ENCODE measurements at places on chromosomes 1 and 21. TPM values are rescaled to one million over a fixed set of nuclear protein-coding genes. Genes with fewer than 3 reads are reported as not detected.

MORN1 gene
- polyA plus RNA-seq, result 13.8 TPM

MANEAL gene
- polyA plus RNA-seq, result 4.9 TPM

OR2T29 gene
- polyA plus RNA-seq, result not detected

NLRP3 gene
- polyA plus RNA-seq, result 0.94 TPM

ACKR1 gene
- polyA plus RNA-seq, result not detected

S100A7 gene
- polyA plus RNA-seq, result not detected

NUDT17 gene
- polyA plus RNA-seq, result 9.1 TPM

KRTAP12-3 gene
- not detected for polyA plus RNA-seq

DNA sequence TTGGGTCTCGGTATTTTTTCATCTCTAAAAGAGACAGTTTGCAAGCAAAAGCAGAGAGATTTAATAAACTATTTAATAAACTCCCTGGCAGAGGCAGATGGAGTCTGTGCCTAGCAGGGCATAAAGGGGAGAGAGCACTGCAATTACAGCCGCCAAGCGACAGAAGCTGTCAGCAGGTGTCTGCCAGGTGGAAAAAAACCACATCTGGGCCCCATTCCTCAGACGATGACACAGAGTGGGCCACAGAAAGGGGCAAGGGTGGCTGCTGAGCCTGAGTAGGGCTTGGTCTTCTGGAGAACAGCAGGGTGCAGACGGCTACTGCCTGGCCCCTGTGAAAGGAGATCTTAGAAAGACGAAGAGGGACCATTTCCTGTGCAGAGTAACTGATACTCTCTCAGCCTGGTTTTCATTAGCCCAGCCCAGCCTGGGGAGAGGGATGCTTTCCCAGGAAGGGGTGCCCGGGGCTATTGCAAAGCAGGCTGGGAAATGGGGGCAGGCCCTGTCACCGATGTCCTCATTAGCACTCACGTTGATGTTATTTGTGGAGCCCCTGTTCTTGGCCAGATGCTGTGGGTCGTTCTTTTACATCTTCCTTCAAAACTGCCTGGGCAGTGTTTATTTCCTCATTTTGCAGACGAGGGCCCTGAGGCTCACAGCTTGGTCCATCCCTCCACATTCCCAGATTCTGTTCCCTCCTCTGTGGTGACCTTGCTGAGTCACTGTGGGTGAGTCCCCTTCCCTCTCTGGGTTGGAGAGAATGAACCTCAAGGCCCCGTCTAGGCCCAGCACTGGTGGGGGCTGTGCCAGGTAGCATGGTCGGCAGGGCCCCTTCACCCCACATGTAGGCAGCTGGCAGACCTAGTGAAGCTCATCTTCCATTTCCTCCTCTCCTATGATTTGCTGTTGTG lies 472.7 kb downstream of the PTPRU start:
- DNase-seq, result no peak

DNA sequence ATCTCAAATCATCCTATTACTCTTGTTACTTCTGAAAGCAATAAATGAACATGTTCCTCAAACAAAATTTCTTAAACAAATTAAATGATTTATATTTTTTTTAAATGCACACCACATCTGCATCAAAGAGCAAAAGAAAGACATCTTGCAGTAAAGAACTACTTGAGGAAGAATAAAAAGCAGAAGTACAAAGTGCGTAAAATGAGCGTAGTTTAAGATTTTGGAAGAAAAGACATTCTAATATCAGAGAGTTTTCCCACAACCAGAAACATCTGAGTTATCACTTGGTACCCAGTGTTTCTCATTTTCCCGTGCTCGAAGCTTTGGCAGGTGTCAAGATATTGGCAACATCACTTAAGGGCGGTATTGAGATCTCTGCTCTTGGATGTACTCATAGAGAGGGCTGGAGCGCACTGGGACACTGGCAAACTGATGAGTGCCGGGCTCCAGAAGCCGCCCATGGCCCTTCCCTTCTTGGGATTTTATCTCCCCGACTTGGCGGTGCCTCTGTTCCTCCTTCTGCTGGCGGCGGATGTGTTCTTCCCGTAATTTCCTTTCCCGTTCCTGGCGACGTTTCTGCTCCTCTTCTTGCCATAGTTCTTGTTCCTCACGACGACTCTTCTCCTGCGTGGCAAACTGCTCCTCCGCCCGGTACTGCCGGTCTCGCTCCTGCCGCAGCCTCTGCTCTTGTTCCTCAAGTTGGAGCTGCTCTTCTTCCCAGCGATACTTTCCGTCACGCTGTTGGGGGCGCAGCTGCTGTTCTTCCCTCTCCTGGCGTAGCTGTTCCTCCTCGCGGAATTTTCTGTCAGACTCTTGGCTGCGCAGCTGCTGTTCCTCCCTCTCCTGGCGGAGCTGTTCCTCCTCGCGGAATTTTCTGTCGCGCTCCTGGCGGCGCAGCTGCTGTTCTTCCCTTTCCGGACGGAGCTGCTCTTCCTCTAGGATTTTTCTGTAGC lies 7.9 kb downstream of the TCHH start:
- DNase-seq, result no peak

DNA sequence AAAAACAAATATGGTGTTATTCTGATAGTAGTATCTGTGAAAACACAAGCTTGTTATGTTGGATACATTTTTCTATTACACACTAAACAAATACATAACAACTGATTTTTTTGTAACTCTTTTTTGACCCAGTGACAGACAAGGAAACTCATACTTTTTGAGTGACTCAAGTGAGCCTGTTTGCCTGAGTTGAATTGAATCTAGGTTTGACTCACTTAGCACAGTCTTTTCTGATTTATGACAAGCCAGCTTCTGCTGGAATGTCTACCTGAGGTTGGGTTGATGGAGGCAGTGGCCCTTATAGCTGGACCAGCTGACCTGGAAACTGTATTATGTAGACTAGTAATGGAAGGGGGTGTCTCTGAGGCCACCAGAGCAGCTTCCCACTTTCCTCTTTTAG lies 4.2 kb upstream of the CLCA4 start:
- DNase-seq, result no peak

GRCh38 chr1:97489834-97490233 lies 431.0 kb downstream of the DPYD start:
- no peak for DNase-seq

- no peak for DNase-seq
Observed at GRCh38 chr21:36636439-36636838, 62.5 kb upstream of the SIM2 start.

- no peak for DNase-seq
Observed at GRCh38 chr21:34065027-34065426, 8.4 kb upstream of the MRPS6 start.

DNA sequence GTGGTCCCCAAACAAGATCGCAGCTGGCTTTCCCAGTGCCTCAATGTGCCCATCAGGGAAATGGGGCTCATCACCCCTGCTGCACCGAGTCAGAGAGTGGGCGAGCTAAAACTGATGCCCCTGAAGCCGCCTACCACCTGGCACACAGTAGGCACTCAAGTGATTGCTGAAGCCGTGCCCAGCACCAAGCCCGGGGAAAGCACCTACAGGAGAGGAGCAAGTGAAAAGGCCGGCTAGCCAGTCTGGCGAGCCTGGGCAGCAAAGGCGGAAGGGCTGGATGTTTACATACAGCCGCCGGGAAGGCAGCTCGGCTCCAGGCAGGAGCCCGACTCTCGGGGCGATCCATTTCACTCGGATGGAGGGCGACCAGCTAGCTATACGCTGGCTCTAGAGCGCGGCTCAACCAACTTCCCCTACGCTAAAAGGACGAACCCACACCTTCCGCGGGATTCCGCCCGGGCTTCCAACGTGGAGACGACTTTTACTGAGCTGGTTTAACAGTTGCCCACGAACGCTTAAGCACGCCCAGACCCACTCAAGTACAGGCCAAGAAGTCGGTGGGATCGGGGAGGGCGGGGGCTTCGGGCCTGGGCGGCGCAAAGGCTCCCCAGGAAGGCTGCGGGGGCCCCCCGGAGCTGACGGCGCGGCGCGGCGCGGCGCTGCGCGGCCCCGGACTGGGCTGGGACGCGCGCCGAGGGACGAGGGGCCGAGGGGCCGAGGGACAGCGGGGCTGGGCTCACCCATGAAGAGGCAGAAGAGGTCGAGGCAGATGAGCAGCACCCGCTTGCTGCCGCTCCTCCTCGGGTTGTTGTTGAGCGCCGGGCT lies 1.0 kb downstream of the PLPP3 start:
- DNase-seq, result peak; percentile 58

- DNase-seq, result no peak
Observed at GRCh38 chr1:42703888-42704464, 21.8 kb downstream of the YBX1 start.

DNA sequence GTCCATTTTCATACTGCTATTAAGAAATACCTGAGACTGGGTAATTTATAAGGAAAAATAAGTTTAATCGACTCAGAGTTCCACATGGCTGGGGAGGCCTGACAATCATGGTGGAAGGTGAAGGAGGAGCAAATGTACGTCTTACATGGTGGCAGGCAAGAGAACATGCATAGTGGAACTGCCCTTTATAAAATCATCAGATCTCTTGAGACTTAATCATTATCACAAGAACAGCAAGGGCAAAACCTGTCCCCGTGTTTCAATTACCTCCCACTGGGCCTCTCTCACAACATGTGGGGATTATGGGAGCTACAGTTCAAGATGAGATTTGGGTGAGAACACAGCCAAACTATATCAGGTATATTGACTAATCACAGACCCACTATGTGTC lies 370.2 kb upstream of the USP24 start:
- no peak for DNase-seq

DNA sequence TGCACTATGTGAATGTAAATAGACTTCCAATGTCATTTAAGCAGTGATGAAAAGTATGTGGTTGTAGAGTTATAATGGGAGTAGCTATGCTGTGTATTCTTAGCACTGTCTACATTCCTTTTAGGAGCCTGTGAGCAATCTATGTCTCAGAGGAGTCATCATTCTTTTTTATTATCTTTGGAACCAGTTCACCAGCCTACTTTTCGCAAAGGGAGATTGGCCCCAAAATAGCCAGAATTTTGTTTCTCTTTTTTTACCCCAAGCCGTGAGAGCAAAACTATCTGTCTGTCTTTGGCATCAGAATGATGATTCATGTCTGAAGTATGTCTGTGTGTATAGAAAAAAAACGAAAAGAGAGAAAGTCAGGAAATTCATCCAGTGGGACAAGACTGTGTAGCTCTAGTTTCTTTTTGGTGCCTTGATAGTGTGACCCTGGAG lies 44.2 kb downstream of the OSBPL9 start:
- DNase-seq, result peak; percentile 42

DNA sequence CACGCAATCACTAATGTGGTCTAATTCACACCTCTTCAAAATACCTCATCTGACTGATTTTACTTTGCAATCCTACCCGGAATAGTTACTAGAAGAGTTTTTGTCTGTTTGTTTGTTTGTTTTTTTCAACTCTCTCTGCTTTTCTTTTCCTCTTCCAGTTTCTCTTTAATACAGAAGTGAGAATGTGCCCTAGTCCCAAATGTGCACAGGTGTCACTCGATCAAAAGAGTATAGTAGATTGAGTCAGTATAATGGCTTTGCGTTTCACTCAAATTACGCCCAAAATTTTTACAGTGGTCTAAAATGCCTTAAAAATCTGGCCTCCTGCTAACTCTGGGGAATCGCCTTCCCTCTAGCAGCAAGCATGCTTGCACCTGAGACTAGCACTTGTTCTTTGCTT lies 1536.8 kb downstream of the KCNT2 start:
- no peak for DNase-seq

GRCh38 chr1:93005252-93005598 lies 44.0 kb upstream of the DIPK1A start:
- no peak for DNase-seq

DNA sequence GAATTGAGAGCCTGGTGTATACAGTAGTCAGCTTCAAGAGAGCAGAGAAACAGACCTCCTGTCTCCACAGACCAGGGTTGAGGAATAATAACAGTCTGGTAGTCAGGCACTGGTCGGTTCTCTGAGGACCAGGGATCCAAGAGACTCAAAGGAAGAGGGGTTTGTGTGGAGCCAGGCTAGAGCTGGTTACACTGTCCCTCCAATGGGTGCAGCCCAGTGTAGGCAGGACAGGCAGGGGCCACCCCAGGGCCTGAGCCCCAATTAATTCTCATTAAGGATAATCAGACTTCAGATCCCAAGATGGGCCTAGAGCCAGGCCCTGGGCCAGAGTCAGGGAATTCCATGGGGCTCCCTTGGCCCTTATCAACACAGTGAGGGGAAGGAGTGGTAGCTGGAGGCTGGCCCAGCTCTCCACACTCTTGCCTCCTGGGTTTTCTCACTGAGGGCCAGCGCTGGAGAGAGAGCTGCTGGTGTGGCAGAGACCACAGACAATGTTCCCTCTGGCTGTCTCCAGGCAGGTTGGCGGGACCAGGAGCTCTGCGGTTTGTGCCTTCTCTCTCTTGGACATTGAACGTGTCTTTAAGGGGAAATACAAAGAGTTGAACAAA lies 9.1 kb downstream of the SEMA4A start:
- no peak for DNase-seq

GRCh38 chr1:56255516-56256152 lies 323.7 kb downstream of the PLPP3 start:
- no peak for DNase-seq

GRCh38 chr1:203480084-203480483 lies 4.5 kb downstream of the PRELP start:
- DNase-seq, result no peak

GRCh38 chr1:117540532-117540931 lies 65.3 kb upstream of the TENT5C start:
- DNase-seq, result no peak

DNA sequence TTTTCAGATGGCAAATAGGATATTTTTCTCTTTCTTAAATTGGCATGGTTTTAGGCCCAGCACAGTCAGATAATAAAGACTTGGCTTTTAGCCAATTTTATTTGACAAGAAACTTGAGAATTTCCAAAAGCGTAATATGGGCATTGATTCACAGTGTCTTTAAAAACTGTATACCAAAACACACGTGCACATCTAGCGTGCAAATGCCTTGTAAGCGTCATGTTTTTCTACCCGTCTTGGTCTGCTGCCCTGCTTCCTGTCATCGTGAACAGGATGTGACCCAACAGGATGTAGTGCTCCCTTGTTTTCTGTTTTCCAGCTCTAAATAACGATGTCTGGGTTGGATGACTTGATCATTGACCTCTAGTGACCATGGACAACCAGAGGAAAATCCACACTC lies 24.7 kb upstream of the SLC44A3 start:
- DNase-seq, result no peak

- DNase-seq, result no peak
Observed at GRCh38 chr1:153190373-153190772, 12.9 kb upstream of the LELP1 start.
